Fibroblast of skin of left biceps (primary cell): ENCODE measurements at places on chromosomes 11 and 22.

- no peak for DNase-seq
Measured at GRCh38 chr11:501001-501682, 5.9 kb downstream of the RNH1 start.

GRCh38 chr11:1299621-1300020 is 9.8 kb downstream of the TOLLIP start:
- DNase-seq: no peak

DNA sequence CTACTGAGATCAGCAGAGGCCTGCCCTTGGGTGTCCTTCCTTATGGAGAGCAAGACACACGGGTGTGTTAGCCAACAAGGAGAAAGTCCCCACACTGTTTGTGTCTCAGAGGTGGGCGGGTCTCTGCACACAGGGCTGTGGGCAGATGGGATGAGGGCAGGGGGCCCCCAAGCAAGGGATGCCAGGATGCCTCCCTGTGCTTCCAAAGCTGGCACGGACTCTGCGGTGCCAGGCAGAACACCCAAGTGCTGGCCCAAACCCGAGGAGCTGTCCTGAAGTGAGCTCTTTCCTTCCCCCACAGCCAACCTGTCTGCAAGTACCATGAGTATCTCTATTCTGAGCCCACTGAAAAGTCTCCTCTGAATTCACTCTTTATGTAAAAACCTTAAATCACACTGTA is 273.3 kb downstream of the CTTN start:
- DNase-seq: no peak

DNA sequence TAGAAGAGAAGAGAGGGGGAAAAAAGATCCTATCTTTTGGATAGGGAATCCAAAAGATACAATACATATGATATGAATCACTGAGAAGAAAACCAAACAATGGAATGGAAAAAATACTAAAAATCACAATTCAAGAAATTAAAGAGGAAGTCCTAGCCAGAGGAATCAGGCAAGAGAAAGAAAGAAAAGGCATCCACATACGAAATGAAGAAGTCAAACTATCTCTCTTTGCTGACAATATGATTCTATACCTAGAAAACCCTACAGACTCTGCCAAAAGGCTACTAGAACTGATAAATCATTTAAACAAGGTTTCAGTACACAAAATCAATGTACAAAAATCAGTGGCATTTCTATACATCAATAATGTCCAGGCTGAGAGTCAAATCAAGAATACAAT is 91.4 kb downstream of the EFCAB6 start:
- no peak for DNase-seq

GRCh38 chr22:45550416-45550815 is 47.7 kb downstream of the FBLN1 start:
- DNase-seq: no peak

GRCh38 chr11:33713151-33713855 is 12.7 kb upstream of the C11orf91 start:
- no peak for DNase-seq

DNA sequence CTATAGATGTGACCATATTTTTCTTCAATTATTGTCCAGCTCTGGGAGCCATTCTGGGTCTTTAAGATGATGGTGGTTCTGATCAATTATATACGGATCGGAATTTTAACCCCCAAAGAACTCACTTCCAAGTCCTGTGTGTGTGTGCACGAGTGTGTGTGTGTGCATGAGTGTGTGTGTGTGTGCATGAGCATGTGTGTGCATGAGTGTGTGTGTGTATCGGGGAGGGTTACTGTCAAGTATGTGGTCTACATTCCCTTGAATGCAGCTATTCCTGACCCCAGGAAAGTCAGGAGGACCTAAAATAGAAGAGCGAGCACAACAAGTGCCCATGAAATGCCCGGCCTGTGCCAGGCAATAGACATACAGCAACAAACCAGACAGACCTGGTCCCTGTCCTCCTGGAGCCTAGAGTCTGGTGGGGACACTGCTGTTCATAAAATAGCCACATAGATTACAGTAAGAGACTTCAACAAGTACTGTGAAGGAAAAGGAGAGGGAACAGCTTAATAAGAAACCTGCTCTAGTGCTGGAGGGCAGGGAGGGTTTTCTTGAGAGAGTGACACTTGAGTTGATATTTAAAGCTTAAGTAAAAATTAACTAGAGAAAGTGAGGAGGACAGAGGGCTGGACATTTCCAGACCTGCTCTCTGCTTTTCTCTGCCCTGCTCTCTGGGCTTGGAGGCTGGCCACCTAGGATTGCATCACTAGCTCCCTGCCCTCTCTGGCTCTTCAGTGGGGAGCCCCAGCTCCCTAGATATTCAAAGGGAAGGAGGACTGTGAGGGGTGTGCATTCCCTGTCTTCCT is 66.1 kb upstream of the SPON1 start:
- no peak for DNase-seq

- no peak for DNase-seq
Measured at GRCh38 chr11:69869311-69869939, 50.2 kb upstream of the FGF3 start.

- no peak for DNase-seq
Measured at GRCh38 chr11:1600626-1601025, 2.5 kb upstream of the KRTAP5-2 start.

DNA sequence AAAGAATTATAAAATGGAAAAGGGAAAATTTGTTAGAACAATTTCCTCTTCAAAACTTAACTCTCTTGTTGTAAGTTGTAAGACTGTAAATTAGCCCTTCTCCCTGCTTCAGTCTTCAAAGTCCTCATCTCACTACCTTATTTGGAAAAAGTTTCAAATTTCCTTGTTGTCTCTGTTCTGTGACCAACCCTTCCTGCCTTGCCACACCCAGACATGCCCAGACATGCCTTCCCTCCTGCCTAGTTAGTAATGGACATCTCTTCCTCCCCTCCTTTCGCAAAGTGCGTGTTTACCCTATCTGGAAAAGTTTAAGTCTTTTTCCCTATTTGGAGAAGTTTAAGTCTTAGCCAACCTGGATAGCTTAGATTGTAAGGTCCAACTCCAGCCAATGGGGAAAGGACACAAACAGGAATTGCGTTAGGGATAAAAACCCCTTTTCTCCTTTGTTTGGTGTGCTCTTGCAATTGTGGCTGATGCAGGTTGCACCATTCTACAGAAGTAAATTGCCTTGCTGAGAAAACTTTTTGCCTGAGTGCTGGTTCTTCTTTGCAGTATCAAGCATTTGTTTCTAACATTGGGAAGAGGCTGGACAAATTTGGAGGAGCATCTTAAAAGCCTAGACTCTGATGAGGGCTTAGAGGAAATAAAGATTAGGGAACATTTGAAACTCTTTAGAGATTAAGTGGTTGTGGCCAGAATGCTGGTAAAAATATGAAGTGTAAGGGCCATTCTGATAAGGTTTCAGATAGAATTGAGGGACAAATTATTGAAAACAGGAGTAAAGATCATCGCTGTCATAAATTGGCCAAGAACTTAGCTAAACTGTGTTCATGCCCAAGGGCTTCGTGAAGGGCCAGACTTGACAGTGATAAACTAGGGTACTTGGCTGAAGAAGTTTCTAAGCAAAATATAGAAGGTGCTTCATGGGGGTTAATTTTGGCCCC is 15.4 kb downstream of the OR52K2 start:
- no peak for DNase-seq

- no peak for DNase-seq
Measured at GRCh38 chr22:35917651-35918050, 111.0 kb downstream of the RBFOX2 start.

DNA sequence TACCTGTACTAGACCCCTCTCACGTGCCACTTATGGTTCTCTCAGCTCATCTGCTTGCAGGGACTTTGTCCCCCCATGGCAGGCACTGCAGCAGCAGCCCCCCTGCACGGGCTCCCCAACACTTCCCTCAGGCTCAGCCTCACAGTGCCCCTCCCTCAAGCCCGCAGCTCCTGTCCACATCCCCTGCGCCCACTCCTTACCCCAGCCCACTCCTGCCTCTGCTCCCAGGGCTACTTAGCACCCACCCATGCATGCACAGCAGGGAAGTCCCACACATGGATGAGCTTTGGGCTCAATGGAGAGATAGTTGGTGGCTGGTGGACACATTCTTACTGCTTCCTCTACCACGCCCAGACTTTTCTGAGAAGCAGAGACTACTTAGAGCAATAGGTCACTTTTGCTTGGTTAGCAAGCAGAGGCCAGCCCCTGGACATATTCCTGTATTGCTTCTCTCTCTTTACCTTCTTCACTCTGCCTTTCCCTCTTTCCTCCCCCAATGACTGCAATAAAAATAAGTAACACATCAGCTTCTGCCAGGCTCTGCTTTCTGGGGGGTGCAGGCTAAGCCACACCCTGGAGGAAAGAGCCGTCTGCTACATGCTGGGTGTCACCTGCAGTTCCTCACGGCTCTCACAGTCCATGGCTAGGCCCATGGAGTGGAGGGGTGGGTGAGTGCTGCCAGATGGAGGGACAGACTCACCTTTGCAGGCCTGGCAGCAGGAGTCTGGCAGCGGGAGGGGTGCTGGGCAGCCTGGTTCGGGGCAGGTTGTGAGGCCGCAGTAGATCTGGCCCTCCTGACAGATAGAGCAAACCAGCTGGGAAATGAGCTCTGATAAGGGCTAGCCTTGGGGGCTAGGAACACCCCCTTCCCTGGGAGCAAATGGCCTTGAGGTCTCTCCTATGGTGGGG is 23.4 kb downstream of the CHRDL2 start:
- DNase-seq: no peak

DNA sequence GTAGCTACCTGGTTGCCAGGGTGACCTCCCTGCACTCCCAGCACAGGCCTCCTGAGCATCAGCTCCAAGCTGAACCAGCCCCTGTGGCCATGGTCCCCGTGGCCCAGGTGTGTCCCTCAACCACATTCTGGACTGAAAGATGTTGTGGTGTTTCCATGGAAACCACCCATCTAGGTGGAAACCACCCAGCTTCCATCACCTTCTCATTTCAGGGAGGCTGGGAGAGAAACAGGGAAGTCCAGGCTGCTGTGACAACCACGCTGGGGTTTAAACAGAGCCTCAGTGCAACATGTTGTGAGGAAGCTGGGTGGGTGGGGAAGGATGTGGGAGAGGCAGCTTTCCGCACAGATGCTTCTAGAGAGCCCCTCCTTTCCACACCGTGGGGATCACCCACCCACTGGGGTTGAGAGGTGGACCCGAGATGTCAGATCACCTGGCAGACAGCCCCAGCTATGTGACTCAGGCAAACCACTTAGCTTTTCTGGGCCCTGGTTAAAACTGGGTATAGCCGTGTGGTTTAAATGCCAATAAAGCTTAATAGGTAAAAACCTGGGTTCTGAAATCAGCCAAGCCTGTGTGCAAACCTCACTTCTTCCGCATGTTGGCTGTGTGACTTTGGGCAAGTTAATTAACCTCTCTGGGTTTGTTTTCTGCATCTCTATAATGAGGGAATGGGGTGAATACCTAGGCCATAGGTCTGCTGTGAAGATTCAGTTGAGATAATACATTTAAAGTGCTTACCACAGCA is 46.4 kb downstream of the CD82 start:
- no peak for DNase-seq

DNA sequence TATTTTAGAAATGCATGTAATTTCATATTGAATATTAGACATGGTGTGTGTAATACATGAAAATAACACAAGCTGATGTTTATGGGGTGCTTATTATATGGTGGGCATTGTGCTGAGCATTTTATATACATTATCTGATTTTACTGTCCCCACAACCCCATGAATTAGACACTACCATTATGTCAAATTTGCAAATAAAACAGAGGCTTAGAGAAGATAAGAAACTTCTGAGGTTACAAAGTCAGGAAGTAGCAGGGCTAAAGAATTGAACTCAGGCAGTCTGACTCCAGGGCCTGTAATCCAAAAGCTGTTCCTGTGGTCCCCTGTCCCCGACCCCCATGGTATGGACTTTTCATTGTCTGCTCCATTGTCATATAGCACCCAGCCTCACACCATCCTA is 49.4 kb upstream of the NAV2 start:
- DNase-seq: no peak

GRCh38 chr22:49023161-49023878 is 804.4 kb downstream of the BRD1 start:
- no peak for DNase-seq

DNA sequence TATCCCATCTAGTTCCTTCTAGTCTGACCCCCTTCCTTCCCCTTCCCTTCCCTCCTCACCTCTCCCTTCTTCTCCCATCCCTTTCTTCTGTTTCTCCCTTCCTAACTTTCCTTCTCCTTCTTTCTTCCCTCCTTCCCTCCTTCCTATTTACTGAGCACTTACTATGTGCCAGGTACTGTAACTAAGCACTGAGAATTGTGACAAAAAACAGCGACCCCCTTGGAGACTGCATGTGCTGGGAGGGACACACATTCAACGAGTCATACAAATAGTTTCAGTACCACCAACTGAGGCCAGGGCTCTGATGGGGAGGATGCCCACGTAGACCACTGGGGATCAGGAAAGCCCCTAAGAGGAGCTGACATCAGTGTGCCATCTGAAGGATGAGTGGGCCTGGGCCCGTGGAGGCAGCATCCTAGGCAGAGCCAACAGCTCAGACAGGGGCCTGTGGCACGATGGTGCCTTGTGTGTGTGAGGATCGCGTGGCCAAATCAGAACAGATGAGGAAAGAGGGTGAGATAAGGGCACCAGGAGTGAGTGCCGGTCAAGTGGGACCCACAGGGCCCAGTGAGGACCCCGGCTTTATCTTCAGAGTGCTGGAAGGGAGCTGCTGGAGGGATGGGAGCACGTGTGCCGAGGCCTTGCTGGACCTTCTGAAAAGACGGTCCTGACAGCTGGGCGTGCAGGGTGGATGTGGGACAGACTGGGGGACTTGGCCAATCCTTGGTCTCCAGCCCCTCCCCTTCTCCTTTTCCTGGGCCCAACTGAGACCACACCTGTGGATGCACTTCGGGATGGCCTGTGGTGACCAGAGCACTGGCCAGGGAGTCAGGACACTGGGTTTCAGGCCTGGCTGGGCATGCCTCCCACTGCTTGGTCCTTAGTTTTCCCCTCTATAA is 38.4 kb upstream of the CRYBB3 start:
- DNase-seq: no peak

GRCh38 chr22:28799606-28800307 is 612 bp downstream of the XBP1 start:
- no peak for DNase-seq
